ENCODE measurements at places on chromosomes 1 and 21.

DNA sequence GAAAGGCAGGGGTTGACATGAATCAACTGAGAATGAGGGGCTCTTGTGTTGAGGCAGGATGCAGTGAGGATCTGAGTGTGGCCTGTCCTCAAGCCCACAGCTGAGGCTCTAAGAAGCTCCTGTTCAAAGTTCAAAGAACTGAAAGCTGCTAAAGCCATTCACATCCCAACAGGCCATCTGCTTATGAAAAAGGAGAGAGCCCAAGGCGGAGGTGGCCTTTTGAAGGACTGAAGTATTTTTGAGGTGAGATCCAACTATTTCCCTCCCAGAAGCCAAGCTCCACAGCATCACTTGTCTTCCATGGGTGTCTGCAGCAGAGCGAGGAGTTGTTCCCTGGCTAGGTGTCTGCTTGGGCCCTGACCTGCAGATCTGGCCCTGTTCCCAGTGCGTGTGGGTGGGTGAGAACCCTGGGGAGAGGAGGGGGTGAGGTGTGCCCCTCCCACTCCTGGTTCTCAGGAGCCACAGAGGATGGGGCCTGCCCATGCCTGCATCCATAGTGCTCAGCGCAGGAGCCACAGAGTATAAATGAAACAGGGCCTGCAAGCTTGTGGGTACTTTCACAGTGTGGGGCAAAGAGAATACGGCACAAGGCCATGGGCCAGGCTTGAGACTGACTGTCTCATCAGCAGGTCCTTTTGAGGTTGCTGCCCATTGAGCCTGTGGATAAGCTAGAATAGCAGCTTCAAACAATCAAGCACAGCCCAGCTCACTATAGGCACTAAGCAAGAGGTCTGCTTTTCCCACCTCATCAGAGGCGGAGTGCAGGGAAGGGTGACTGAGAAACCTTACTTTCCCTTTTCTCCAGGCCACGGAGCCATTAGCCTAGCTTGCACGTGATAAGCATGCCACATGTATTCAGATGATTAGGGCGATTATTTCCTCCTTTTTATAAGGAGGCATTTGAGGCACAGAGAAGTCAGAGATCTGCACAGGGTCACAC is 15.7 kb downstream of the REG4 start:
- DNase-seq = no peak

DNA sequence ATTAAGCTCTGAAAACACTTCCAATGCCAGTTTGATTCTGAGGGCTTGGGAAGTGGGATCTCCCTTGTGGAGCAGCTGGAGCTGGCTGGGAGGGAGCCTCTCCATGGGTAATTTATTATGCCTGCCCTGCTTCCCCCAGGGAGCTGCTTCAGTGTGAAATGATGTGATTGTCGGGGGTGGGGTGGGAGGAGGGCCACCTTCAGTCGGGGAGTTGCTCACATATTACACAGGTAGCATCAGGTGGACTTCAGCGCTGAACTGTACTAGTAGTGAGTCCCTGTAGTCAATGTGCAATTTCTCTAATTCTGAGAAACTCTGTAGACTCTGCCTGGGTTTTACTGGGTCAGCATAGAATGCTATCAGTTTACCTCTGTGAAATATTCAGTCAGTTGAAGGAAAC is 12.8 kb downstream of the PLA2G2E start:
- DNase-seq = no peak

DNA sequence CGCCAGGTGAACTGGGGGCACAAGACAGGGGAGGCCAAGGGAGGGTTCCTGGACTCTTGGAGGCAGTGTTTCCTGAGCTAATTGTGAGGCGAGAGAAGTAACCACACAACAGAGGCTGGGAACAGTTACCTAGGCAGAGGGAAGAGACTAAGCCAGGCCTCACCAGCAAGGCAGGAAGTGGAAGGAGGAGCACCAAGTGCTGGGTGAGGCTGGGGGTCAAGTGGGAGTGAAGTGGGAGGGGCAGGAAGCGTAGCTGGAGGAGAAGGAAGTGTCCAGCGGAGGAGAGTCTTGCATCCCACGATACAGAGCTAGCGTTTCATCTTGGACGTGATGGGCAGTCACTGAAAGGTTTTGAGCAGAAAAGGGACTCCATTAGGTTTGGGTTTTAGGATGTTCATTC is 48.3 kb upstream of the CAPZB start:
- no peak for DNase-seq

DNA sequence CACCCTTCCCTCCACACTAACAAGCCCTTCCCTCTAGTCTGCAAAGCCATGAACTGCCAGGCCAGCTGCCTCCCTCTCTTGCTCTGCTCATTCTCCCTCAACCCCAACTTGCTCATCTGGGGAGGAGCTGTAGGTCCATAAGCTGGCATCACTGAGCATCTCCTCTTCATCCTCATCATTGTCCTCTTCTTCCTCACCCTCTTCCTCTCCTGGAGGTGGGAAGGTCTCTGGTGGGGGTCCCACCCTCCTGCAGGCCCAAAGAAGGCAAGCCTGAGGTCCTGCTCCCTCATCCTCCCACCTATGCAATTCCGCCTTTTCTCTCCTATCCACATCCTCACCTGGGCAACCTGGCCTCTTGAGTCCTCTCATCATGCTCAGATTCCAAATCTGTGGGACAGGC is 2.7 kb downstream of the ZNF692 start:
- no peak for DNase-seq

GRCh38 chr1:7101187-7101586 is 315.9 kb downstream of the CAMTA1 start:
- DNase-seq = no peak

GRCh38 chr1:181073638-181074037 is 14.9 kb upstream of the IER5 start:
- no peak for DNase-seq

- DNase-seq = no peak
Observed at GRCh38 chr1:8230292-8230621, 87.7 kb upstream of the SLC45A1 start.

DNA sequence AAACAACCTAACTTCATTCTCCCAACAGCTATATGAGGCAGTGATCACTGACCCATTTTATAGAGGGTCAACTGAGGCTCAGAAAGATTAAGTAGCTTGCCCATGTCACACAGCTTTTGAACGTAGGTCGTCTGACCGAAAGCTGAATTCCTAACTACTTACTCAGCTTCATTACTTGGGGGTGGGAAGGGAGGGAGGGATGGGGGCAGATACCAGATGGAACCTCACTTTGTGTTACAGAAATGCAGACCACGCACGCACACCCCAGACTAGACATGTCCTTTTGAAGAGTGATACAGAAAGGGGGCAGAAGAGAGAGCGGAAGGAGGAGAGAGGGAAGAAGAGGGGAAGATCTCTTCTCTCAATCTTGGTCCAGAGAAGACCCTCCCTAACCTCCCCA is 2.3 kb downstream of the ADGRB2 start:
- DNase-seq = no peak

Data from activated naive CD4-positive, alpha-beta T cell treated with anti-CD3 and anti-CD28 coated beads, Interleukin-2, amount 50 U/mL, for 72 hours (primary cell).